ENCODE measurements at places on chromosomes 13 and 19.
A peak's percentile ranks its signal among the peaks of the same experiment; 100 is the strongest.

DNA sequence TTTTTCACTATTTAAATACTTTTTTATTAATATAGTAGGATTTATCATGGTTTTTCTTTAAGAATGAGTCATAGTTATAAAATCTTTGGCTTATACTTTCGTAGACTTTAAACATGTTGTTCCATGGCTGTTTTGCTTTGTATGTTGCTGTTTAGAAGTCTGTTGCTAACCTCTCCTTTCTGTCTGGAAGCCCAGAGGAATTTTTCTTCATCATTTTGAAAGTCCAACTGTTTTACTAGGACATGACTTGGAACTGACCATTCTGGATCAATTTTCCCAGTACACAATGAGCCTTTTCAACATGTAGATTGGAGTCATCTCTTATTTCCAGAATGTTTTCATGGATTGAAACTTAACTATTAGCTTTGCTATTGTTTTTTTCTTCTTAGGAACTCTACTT, 7.9 kb downstream of the CAB39L start:
- no peaks in the 10 kb centered on the region for H3K36me3 ChIP-seq
- no peaks in the 10 kb centered on the region for H3K27me3 ChIP-seq
- no peak for DNase-seq
- no peak overlapping the region for H3K4me3 ChIP-seq
- H3K4me1 ChIP-seq, result no peaks in the 10 kb centered on the region

DNA sequence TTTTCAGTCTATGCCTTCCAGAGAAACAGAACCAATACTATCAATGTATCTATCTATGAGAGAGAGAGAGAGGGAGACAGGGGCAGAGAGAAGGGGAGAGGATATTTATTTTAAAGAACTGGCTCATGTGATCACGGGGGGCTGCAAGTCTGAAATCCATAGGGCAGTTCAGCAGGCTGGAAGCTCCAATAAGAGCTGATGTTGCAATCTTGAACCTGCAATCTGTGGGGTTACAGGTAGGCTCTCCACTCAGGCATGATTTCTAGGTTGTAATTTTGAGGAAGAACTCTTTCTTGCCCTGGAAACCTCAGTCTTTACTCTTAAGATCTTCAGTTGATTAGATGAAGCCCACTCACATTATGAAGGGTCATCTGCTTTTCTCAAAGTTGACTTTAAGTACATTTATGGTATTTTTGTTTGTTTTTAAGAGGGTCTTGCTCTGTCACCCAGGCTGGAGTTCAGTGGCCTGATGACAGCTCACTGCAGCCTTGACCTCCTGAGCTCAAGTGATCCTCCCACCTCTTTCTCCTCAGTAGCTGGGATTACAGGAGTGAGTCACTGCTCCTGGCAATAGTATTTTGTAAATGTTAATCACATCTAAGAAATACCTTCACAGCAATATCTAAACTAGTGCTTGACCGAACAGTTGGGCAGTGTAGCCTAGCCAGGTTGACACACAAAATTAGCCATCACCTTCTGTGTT, 376.4 kb downstream of the FGF9 start:
- no peaks in the 10 kb centered on the region for H3K4me1 ChIP-seq
- no peak overlapping the region for H3K4me3 ChIP-seq
- no peak overlapping the region for H3K27ac ChIP-seq
- H3K36me3 ChIP-seq, result no peaks in the 10 kb centered on the region
- no peak for DNase-seq

DNA sequence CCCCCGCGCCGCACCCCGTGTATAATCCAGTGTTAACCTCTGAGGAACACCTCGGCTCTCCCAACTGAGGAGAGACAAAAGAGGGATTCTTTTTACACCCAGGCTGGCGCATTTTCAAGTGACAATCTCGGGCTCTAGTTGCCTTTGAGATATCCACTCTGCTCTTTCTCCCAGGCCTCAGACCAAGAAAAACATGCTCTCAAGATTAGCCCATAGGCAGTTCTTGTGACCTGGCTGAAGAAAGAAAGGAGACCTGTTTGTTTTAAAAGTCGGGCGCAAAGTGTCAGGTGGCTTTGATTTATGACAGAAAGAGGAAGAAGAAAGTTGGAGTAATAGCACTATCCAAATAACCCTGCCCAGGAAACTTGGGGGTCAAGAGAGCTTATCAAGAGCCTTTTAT, 27.3 kb downstream of the SHISA2 start:
- no peak overlapping the region for H3K27ac ChIP-seq
- H3K4me1 ChIP-seq, result peaks cover 38% of the 10 kb centered on the region
- H3K36me3 ChIP-seq, result no peaks in the 10 kb centered on the region
- no peak overlapping the region for H3K4me3 ChIP-seq
- DNase-seq, result peak; percentile 82

GRCh38 chr13:38970380-38971051, 20.1 kb downstream of the STOML3 start:
- no peak overlapping the region for H3K27ac ChIP-seq
- no peak overlapping the region for H3K4me3 ChIP-seq
- H3K27me3 ChIP-seq, result peaks cover 4% of the 10 kb centered on the region

- no peak for DNase-seq
- H3K27ac ChIP-seq, result no peak overlapping the region
- H3K4me3 ChIP-seq, result no peak overlapping the region
Measured at GRCh38 chr13:23898101-23898500, 799 bp upstream of the C1QTNF9B start.

GRCh38 chr19:13057147-13057572, 45.5 kb downstream of the LYL1 start:
- peaks cover 64% of the 10 kb centered on the region for H3K4me1 ChIP-seq
- no peak overlapping the region for H3K27ac ChIP-seq
- no peaks in the 10 kb centered on the region for H3K36me3 ChIP-seq
- DNase-seq, result peak; percentile 17
- no peaks in the 10 kb centered on the region for H3K27me3 ChIP-seq

GRCh38 chr19:35975608-35976214, 19.3 kb upstream of the SDHAF1 start:
- no peaks in the 10 kb centered on the region for H3K4me1 ChIP-seq
- DNase-seq, result peak; percentile 13
- H3K4me3 ChIP-seq, result no peak overlapping the region
- no peaks in the 10 kb centered on the region for H3K27me3 ChIP-seq
